ENCODE measurements at places on chromosomes 11 and 22. TPM values are rescaled to one million over a fixed set of nuclear protein-coding genes. Genes with fewer than 3 reads are reported as not detected.

The TRPC6 gene
- 0.66 TPM for total RNA-seq

The OOSP3 gene
- not detected for total RNA-seq

The TSPAN18 gene
- total RNA-seq = 90.6 TPM

The APOL3 gene
- 21.7 TPM for total RNA-seq

The C11orf91 gene
- not detected for total RNA-seq

The RPL27A gene
- total RNA-seq = 471 TPM

The CDC42BPG gene
- 0.24 TPM for total RNA-seq

The LRRC74B gene
- not detected for total RNA-seq

DNA sequence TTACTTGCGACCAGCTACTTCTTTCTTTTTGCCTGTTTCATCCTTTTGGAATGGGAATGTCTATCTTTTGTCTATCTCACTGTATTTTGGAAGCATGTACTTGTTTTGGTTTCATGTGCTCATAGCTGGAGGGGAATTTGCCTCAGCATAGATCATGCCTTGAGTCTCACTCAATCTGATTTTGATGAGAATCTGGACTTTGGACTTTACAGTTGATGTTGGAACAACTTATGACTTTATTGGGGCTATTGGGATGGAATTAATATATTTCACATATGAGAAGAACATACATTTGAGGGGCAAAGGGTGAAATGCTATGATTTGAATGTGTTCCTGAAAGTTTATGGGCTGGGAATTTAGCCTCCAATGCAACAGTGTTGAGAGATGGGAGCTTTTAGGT is 206.2 kb upstream of the DDI1 start:
- no peak for DNase-seq

DNA sequence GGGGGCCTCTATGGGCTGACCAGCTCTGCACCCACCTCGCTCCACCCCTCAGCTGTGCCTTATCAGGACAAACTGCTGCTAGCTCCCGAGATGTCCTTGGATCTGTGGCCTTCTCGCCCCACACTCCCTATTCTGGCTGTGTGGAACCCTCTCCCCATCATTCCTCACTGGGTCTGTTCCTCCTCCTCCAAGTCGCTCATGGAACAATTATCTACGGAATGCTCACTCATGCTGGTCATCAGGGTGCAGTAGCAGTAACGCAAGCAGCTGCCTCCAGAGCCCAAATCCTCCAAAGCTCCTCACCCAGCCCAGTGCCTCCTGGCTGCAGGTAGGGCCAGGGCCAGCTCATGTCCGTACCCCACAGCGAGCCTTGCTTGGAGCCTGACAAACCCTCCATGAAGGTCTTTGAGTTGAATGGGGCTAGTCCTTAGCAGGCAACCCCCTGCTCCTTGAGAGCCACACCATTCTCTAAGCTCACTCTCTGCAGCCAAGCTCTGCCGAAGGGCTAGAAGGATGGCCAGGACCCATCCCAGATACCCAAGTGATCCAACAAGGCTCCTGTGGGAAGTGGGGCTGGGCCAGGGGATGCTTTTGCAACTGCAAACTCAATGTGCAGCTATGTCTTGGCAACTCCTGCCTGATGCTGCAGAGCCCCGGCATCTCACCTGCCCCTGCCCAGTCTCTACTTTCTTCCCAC is 977.8 kb downstream of the TBC1D22A start:
- DNase-seq = no peak

GRCh38 chr22:38461057-38461413 is 6.0 kb upstream of the KCNJ4 start:
- DNase-seq = no peak

DNA sequence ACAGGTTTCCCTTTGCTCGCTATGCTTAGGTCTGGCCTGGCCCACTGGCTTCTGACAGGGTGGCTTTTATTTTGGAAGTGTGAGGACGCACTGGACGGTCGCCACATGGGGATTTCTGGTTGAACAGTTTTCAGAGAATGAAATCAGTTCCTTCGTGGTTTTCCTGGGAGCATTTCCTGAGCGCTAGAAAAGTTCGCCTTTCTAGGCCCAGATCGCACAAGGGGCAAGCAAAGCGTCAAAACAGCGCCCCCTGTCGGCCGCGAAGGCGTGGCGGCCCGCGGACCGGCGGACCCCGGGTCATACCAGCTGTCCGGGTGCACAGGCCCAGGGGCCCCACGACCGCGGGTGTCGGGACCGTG is 12.7 kb upstream of the CYP2R1 start:
- DNase-seq = peak; percentile 82

GRCh38 chr11:64864473-64865285 is 13.7 kb downstream of the EHD1 start:
- DNase-seq = peak; percentile 80

GRCh38 chr11:1337647-1338007 is 28.2 kb upstream of the TOLLIP start:
- no peak for DNase-seq

GRCh38 chr11:121038648-121039409 is 14.9 kb downstream of the TBCEL start:
- no peak for DNase-seq

- no peak for DNase-seq
Measured at GRCh38 chr22:32634421-32634981, 159.9 kb downstream of the FBXO7 start.

GRCh38 chr22:43825651-43826050 is 13.5 kb upstream of the EFCAB6 start:
- DNase-seq = no peak

- DNase-seq = peak; percentile 59
Measured at GRCh38 chr11:67627812-67628624, 1.7 kb downstream of the NUDT8 start.

DNA sequence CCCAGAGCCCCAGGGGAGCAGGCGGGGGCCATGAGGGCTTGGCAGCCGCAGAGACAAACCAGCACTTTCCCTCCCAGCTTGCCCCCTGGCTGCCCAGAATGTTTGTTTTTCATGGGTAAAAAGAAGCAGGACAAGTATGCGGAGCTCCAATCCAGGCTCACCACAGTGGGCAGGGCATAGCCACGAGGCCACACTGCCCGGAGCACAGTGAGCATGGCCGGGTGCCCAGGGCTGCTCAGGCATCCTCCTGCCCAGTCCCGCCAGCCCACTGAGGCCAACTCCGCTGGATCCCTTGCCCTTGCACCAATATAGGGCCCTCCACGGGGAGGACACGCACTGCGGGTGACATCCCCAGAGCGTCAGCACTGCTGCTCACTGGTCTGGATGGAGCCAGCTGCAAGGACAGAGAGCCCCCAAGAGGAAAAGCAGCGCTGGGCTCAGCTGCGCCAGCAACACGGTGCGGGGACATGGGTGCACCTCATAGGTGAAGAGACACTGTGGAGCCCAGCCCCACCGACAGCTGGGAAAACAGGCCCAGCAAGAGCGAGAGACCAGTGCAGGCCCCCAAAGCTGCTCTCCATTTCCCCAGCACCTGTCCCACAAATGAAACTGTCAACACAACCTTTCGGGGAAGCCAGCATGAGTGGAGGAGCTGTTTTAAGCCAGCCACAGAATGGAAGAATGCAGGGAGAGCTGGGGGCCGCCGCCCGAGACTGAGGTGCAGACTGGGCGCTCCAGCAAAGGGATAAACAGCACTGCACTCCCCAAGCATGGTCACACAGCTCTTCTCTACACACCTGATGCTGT is 24.8 kb downstream of the ARVCF start:
- peak; percentile 51 for DNase-seq

DNA sequence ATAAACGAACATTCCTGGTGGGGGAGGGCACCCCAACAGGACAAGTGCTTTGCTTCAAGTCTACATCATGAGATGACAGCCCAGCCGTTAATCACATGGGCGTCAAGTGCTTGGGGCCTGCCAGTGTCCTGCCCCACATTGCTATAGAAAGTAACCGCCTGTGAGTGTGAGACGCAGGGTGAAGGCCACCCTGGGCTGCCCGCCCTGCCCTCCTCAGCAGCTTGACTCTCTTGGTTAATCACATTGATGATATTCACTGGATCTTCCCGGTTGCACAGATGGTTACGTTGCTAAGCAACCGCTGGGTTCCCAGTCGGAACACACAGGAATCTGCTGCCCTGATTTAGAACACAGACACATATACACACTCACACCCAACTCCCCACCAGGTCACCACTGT is 79.3 kb downstream of the CTTN start:
- peak; percentile 38 for DNase-seq

DNA sequence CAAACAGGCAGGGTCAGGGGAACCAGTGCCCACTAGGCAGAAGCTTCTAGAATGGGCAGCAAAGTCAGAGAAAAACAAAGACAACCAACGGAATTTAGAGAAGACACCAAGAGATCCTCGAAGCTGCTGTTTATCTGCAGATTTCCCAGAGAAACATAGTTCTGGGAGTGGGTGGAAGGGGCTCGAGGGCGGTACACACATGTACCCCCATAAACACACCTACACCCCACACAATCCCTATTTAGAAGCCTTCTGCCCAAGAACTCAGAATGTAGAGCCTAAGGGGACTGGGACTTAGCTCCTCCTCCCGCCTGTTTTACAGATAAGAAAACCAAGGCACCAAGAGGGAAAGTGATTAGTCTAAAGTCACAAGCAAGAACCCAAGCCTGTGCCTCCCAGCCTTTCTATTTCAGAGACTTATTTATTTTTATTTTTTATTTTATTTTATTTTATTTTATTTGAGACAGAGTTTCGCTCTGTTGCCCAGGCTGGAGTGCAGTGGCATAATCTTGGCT is 6.4 kb downstream of the NPTXR start:
- no peak for DNase-seq

DNA sequence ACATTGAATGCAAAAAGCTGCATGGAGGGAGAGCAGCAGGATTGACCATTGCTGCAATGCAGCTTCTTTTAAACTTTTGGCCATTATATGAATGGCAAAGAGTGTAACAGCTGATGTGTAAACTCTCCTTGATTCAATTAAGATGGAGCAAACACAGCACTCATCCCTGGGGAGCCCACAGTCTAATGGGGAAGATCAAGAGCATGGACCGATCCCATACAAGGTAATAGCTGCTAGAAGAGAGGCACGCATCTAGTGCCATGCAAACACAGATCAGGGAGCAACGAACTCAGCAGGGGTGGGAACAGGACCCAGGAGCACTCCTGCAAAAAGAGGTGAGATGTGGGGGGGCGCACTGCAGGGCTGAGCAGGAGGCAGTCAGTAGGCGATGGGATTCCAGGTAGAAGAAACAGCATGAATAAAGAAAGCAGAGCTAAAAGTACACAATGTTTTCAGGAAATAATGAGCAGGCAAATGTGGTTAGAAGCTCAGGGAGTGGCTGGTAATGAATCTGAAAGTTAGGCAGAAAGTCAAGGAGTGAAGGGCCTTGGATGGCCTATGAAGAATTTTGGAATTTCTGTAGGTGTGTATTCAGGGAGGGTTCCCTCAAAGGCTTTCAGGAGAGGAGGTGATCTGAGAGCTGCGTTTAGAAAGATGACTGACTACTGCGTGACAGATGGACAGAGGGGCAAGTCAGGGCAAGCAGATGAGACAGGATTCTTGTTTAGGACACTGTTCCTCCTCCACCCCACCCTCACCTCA is 17.2 kb upstream of the BMAL1 start:
- no peak for DNase-seq

- no peak for DNase-seq
Measured at GRCh38 chr11:45440111-45440510, 154.0 kb upstream of the SYT13 start.

- no peak for DNase-seq
Measured at GRCh38 chr11:110251836-110252235, 44.6 kb downstream of the RDX start.

- no peak for DNase-seq
Measured at GRCh38 chr11:35907648-35908431, 36.0 kb upstream of the LDLRAD3 start.

GRCh38 chr11:47616726-47617416 is 22.7 kb upstream of the C1QTNF4 start:
- peak; percentile 60 for DNase-seq

DNA sequence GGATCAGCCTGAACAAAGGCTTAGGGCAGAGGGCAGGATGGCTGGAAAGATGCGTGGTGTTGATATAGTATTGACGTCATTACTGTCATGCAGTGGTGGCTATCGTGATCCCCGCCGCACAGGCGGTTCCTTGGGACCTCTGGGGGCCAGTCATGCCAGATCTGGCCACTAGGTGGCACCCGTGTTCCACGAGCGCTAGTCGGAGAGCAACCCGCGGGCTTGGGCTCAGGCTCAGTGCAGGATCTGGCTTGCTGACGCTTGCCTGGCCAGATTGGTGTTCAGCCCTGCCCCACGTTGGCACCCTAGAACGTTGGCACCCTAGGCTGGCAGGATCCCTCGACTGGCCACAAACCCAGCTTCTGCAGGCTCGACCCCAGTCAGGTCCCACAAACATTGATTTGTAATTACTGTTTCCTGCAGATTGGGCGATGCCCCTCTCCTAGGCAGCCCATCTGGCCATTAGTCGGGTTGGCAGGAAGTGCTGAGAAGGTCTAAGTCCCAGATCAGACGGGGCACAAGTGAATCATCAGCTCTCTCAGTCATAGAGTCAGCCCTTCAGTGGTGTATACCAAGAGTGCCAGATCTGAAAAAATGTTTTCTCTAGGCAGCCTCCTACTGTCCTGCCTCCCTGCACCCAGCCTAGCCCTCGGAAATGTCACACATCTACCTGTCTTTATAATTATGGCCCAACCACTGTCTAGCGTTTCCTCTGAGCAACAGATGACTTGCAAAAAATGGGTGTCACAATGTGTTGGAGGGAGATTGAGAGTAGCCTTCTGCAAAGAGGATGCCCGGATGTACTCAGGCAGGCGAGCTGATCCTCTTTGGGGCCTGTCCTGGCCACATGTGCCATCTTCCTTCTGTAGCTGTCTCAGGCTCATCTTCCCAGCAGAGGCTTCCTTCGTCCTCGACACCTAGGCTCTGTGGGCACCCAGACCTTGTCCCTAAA is 315.3 kb downstream of the TMEM135 start:
- peak; percentile 80 for DNase-seq

DNA sequence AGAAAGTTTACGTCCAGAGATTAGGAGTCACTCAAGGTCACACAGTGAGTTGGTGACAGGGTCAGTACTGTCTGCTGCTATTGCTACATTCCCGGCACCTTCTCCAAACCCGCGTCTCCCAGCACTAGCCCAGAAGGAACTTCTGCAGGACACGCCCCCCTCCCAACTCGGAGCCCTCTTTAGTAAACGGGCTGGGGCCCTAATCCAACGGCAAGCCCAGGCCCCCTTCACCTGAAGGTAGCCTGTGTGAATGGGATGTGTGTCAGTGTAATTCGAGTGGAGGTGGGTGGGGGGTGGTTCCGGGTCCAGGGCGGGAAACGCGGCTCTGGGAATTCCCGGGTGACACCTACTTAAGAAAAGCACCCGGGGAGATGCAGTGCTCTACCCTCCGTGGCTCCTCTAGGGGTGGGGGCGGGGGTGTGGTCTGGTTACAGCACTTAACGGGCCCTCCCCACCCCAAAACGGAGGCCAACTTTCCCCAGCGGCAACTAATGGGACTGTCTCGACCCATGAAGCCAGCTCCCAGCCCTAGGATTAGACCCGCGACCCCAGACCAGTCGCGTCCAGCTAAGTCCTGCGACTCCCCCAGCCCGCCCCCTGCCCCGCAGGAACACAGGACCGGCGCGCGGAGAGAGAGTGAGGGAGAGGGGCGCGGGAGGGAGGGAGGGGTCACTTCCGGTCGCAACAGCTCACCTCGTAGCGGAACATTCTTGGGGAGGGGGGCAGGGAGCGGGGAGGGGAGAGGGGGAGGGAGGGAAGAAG is 468 bp downstream of the PATL1 start:
- DNase-seq = peak; percentile 71

Data from heart left ventricle (tissue), 16 donors.